ENCODE measurements at places on chromosomes 2 and 18.

DNA sequence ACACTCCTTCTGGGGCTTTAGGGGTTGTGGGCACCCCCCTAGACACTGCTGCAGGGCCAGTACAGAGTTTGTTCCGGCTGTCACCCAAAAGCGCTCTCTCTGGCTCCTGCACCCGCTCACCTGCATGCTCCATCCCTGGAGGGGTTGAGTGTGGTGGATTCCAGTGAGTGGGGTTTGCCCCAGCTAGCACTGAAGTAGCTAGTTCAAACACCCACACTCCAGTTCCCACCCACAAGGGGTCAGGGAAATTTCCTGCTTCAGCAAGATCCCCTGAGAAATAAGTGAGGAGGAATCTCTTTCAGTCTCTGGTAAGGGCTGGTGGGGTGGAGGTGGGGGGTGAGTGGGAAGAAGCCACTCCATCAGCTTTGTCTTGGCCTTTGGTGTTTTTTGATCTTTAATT is 73.6 kb downstream of the TMEM17 start:
- no peak for DNase-seq

DNA sequence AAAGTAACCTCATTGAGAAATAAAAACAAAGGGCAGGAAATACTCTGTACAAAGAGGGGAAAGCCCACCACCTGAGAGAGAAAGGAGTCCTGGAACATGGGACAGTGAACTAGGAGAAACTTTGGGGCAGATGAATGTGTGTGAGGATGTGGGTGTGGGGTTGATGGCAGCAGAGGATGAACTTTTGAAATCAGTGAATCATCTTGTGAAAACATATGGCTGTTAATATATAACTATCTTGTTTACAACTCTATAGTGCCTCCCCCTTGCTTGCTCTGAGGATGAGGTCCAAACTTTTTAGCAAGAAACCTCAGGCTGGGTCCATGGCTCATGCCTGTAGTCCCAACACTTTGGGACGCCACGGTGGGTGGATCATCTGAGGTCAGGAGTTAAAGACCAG is 171.8 kb upstream of the LHCGR start:
- no peak for DNase-seq

DNA sequence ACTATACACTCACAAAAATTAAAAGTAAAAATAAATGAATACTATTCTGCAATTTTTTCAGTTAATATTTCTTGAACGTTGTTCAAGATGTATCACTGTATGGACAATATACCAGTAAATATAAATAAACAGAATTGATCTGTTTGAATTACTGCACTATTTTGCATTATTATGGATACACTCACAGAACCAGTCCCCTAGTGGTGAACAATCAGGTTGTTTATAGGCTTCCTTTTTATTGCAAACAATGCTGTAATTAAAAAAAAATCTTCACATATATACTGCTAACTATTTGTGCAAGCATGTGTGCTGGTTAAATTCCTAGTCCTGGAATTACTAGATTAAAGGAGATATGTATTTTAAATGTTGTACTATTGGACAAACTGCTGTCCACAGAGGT is 306.0 kb downstream of the FBXO15 start:
- DNase-seq = no peak

GRCh38 chr2:151570191-151570590 is 160.5 kb downstream of the RIF1 start:
- DNase-seq = no peak

DNA sequence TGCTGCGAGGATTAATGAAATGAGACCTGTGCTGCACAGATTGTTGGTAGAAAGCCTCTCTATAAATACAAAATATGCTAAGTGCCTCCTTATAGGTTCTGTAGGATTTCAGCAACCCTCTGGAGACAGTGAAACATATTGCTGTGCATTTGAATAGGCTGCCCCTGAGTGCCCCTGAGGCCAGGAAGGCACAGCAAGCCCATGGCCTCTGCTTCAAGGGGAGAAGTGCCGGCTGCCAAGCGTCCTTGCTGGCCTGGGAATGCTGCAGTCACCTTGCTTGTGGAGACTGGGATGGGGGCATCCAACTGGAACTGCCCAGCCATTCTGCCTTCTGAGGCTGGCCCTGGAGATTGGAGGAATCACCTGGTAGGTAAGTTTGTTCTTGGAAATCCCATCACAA is 397.2 kb upstream of the SMIM21 start:
- no peak for DNase-seq

DNA sequence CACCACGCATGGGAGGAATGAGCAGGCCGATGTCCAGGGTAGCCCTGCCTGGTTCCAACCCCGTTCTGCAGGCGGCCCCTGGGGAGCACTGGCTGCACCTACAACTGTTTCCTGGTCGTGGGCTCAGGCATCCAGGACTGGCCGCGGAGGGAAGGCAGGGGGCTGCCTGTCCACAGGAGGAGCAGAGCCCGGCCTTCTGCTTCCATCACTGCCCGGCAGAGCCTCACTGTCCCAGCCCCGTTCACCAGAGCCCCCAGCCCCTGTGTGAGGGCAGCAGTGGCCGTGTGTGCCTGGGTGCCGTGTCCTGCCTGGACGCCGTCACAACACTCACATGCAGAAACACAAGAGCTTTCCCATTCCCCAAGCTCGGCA is 56.2 kb downstream of the KCNG2 start:
- DNase-seq = no peak

- DNase-seq = no peak
These were observed 5.5 kb downstream of the ASAP2 start for GRCh38 chr2:9212010-9212635.

DNA sequence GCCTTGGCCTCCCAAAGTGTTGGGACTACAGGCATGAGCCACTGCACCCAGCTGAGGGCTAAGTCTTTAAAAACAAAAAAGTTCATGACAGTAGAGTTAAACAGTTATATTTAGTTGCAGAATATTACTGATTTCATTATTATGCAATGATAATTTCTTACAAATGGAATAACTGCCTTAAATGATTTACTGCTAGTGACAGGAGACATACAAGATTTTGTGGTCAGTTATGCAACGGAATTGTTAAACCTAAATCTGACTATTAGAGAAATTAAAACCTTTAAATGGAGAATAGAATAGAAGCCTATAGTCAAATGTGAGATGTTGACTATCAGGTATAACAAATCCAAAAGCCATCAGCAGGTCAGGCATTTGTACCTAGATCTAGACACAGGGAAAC is 10.3 kb upstream of the DNAJC10 start:
- DNase-seq = no peak

GRCh38 chr2:174450021-174450816 is 36.6 kb downstream of the GPR155 start:
- no peak for DNase-seq

GRCh38 chr2:215619022-215619958 is 183.4 kb upstream of the FN1 start:
- DNase-seq = no peak

DNA sequence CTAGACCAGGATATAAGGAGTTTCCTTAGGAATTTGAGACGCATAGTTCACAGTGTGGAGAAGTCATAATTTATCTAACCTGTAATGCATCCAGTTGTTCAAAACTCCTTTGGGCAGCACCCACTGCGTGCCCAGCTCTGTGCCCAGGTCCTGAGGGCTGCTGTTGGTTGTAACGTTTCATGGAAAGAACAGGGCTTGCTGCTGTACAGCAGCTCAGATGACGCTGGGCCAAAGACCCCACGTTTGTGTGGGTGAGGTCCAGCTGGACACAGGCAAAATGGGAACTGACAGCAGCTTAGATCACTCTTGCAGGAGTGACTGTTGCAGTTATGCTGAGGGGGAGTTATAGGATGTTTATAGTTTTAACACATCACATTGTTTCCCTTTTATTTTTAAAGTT is 30.0 kb upstream of the HS6ST1 start:
- DNase-seq = no peak

GRCh38 chr2:26179446-26179913 is 6.6 kb downstream of the GAREM2 start:
- DNase-seq = no peak

- no peak for DNase-seq
These were observed 339.1 kb downstream of the SOX11 start for GRCh38 chr2:6031200-6031867.

GRCh38 chr2:176851889-176852483 is 360.6 kb upstream of the HNRNPA3 start:
- no peak for DNase-seq

- no peak for DNase-seq
These were observed 314.9 kb downstream of the AFF3 start for GRCh38 chr2:99827296-99827999.

GRCh38 chr2:86352727-86353221 is 15.3 kb upstream of the REEP1 start:
- DNase-seq = no peak

DNA sequence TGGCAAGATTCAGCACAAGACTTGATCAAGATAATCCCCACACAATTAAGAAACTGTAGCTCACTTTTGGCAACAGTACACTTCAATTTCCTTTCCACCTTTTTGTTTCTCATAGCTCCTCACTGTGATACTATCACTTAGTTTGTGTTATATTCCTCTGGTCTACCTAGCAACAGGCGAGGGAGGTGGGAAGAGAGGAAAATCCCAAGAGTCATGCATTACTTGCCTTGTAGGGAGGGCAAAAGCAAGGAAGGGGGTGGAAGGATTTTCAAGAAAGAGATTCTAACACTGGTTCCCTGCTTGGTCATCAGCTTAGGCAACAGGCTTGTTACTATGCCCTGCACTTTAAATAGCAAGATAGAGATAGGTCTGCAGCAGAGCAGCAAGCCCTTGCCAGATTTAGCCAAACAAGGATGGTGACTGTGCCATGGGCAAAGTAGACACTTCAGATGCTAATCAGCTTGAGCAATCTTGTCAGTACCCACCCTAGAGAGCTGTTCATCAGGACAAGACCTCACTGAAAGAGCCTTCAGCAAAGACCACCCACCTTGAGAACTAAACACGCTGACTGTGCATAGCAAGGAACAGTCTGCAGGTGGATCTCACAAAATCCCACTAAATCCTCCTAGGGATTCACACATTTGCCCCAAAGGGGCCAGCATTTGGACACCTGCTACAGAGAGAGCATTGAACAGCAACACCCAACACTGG is 134.6 kb downstream of the MBD2 start:
- no peak for DNase-seq

DNA sequence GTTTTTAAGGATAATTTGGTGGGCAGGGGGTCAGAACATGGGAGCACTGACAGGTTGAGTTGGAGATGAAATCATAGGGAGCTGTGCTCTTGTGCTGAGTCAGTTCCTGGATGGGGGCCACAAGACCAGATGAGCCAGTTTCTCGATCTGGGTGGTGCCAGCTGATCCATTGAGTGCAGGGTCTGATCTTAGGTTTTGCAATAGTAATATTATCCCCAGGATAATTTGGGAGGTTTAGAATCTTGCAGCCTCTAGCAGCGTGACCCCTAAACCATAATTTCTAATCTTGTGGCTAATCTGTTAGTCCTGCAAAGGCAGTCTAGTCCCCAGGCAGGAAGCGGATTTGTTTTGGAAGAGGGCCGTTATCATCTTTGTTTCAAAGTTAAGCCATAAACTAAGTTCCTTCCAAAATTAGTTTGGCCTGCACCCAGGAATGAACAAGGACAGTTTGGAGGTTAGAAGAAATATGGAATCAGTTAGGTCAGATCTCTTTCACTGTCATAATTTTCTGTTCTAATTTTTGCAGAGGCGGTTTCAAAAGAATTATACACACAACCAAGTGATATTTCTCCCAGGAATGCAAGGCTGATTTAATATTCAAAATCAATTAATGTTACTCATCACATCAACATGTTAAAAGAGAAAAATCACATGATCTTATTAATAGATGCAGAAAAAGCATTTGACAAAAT is 23.0 kb downstream of the DBI start:
- DNase-seq = peak; percentile 50

DNA sequence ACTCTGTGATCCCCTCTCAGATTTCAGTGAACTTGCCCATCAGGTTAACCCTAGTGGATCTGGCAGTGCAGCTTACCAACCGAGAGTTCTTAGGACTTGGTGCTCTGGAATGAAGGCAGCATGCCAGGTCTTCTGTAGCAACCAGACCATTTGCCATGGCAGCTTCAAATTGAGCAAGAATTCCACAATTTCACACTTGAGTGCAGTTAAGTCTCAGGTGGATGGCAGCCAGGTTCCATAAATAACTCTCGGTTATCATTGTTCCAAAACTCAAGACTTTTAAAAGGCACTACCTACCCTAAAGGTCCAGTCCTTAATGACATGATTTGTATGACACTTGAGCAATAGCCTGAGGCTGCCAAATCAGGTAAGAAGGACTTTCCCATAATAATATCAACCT is 48.1 kb downstream of the GALNT3 start:
- DNase-seq = no peak

GRCh38 chr2:10267036-10267435 is 35.7 kb upstream of the HPCAL1 start:
- DNase-seq = no peak

- DNase-seq = no peak
These were observed 329.4 kb downstream of the EXOC6B start for GRCh38 chr2:72496479-72496878.

- DNase-seq = peak; percentile 28
These were observed 12.5 kb upstream of the DAPL1 start for GRCh38 chr2:158782616-158783015.

- no peak for DNase-seq
These were observed 562.5 kb downstream of the ERBB4 start for GRCh38 chr2:211976076-211976475.

- peak; percentile 44 for DNase-seq
These were observed 3.0 kb downstream of the KLHL41 start for GRCh38 chr2:169512525-169512924.

DNA sequence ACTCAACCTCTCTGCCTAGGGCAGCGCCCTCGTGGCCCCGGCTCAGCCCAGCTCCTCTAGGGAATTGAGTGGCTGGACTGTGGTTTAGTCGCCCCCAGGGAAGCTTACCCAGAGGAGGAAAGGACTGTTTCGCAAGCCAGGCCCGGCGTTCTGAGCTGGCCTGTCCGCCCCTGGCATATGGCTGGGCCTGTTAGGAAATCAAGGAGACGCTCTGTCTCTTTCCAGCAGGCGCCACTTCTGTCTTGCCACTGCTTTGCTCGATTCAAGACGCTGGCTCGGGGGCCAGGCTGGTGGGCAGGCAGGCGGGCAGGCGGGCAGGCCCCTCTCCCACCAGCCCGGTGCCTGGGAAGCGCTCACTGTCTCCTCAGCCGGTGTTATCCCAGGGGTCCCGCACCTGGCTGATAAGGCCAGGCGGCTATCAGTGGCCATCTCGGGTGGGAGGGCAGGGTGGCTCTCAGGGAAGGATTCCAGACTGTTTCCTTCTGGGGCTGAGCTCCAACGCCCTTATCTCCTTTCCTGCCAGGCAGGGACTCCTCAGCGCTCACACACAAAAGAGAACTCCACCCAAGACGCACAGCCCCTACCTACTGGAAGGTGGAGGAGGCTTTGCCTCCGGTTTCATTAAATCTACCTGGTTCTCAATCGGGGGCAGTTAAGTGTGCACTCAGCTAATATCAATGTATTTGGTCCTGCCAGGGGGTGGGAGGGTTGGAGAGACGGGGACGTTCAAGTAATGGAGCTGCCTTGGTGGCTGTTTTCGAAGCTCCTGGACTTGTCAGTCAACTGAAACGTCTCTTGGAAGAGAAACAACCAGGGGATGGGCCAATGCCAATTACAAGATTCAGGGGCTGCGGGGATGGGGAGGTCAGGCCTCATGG is 109.1 kb downstream of the SMAD7 start:
- DNase-seq = no peak

- DNase-seq = no peak
These were observed 129.0 kb upstream of the MYCN start for GRCh38 chr2:15811367-15811766.

Data from HCEC 1CT (cell line).